ENCODE measurements at places on chromosomes 3 and 15.
A peak's percentile ranks its signal among the peaks of the same experiment; 100 is the strongest.

GRCh38 chr15:58327958-58328357, 103.8 kb upstream of the LIPC start:
- no peak for DNase-seq

DNA sequence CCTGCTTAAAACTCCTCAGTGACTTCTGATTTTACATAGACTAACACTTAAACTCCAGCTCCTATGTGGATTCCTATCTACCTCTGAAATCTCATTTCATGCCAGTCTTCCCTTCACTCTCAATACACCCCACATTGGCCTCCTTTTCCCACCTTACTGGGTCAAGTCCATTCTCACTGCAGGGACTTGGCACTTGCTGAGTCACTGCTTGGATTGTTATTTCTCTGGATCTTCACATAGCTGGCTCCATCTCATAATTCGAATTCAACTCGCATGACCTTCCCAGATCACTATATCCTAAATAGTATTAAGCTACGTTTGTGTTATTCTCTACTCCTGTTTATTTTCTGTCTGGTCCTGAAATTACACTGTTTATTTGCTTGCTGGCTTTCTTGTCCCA, 59.6 kb upstream of the FRMD4B start:
- DNase-seq: no peak

- DNase-seq: no peak
Observed at GRCh38 chr3:25474052-25474451, 46.0 kb downstream of the RARB start.

GRCh38 chr15:57820119-57820518, 113.6 kb downstream of the POLR2M start:
- DNase-seq: no peak

- DNase-seq: no peak
Observed at GRCh38 chr3:126119976-126120375, 36.1 kb upstream of the SLC41A3 start.

- DNase-seq: no peak
Observed at GRCh38 chr15:91944331-91944730, 90.8 kb downstream of the SLCO3A1 start.

DNA sequence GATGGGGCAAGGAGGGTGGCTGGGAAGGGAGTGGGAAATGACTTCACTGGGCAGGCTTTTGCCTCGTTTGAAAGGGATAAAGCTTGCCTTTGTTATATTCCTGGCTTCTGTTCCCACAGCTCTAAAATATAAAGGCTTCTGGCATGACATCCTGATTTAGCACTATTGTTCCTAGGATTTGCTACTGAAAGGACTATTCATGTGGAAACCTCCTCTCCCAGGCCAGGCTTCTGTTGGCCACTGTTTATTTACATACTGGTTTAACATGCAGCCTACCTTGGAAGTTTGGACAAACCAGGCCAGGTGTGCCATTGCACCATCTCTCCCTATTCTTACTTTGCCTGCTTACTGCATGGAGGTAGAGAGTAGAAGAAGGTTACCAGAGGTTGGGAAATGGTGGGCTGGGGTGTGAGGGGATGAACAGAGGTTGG, 2.4 kb upstream of the LMCD1 start:
- peak; percentile 83 for DNase-seq

- DNase-seq: no peak
Observed at GRCh38 chr3:127172211-127172610, 20.7 kb upstream of the PRR23E start.
